ENCODE measurements at places on chromosomes 11 and 22.

- DNase-seq, result no peak
Measured at GRCh38 chr11:70778883-70779282, 380.6 kb downstream of the CTTN start.

GRCh38 chr22:22374579-22374978 lies 130.0 kb downstream of the VPREB1 start:
- DNase-seq, result no peak

GRCh38 chr11:123481640-123482039 lies 51.6 kb downstream of the GRAMD1B start:
- DNase-seq, result no peak

DNA sequence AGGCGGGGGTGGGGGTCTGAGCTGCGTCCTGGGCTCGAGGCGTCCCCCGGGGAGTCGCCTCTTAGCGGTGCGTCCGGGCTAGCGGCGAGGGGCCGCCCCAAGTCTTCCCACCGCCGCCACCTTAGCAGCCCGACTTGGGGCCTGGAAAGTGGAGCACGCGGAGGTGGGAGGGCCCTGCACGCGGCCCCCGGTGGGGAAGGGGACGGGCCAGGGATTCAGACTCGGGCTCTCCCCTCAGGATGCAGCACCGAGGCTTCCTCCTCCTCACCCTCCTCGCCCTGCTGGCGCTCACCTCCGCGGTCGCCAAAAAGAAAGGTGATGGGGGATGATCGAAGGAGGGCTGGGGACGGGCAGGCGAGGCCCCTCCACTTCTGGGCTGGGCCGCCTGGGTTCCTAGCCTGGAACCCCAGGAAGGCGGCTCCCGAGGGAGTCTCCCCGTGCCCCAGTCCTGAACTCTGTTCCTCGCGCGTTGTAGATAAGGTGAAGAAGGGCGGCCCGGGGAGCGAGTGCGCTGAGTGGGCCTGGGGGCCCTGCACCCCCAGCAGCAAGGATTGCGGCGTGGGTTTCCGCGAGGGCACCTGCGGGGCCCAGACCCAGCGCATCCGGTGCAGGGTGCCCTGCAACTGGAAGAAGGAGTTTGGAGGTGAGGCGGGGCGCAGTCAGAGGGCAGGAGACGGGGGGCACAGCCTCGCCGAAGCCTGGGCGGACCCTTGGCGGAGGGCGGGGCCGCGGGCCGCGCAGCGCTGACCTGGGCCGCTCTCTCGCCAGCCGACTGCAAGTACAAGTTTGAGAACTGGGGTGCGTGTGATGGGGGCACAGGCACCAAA lies 563 bp downstream of the MDK start:
- peak; percentile 57 for DNase-seq

DNA sequence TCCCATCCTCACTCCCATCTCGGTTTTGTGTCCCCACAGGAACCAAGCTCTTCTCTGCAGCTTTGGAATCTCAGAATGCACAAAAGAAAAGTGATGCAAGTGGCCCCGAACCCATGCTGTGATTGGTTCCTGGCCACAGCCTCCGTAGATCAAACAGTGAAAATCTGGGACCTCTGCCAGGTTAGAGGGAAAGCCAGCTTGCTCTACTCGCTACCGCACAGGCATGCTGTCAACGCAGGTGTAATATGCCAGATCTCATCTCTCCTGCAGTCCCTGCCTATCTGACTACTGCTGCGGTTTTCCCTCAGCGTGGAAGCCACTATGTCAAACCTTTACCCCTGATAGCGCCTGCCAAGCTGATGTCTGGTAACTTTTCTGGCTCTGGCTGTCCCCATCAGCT lies 200.5 kb upstream of the LRRC4C start:
- no peak for DNase-seq

GRCh38 chr11:27902981-27903624 lies 202.8 kb upstream of the BDNF start:
- no peak for DNase-seq

DNA sequence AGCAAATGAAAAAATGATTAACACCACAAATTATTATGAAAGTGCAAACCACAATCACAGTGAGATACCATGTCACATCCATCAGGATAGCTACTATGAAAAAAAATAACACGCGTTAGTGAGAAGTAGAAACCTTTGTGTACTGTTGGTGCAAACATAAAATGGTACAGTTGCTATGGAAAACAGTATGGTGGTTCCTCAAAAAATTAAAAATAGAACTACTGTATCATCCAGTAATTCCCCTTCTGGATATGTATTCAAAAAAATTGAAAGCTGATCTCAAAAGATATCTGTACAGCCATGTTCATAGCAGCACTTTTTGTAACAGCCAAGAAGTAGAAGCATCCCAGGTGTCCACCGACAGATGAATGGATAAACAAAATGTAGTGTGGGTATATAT lies 43.4 kb downstream of the CCDC81 start:
- DNase-seq, result no peak

GRCh38 chr11:1534171-1534570 lies 37.9 kb downstream of the DUSP8 start:
- no peak for DNase-seq

GRCh38 chr11:75306529-75306928 lies 44.9 kb downstream of the ARRB1 start:
- DNase-seq, result no peak

DNA sequence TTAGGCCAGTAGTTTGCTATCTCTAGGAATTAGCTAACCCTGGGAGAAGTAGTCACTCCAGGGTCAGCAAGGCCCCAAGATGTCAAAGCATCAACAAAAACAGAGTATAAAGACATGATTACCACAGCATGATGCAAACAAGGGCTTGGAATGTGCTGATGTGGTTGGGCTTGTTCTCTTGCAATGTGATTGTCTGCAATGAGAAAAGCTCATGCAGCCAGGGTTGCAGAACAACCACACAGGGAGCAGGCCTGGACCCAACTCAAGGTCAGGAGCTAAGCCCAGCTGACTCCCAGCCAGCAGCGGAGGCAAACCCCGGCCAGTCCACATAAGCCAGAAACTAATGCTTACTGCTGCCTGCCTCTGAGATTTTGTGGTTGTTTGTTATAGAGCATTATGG lies 132.4 kb upstream of the ZC3H12C start:
- DNase-seq, result no peak
